Stimulated activated naive CD4-positive, alpha-beta T cell (primary cell): ENCODE measurements at places on chromosomes 4 and X.

DNA sequence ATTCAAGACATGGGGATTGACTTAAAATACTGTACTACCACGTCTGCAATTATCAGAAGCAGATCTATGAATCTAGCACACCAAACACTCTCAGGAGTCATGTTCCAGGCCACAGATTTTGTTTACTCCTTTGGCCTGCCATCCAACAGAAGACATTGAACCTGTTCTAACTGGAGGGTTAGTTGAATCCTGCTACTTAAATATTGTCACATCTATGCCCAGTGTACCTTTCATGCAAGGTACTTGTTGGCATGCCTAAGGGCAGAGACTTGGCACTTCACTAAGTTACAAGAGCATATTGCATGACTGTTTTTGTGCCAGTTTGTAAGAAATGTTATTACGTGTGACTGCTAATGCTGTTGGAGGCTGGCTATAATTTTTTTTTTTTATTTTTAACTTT is 126.9 kb upstream of the BCOR start:
- no peak for DNase-seq

GRCh38 chrX:13047759-13048158 is 3.3 kb upstream of the FAM9C start:
- no peak for DNase-seq

GRCh38 chrX:113330416-113330815 is 489.8 kb upstream of the AMOT start:
- DNase-seq: no peak

- no peak for DNase-seq
These were observed 209.0 kb downstream of the IDS start for GRCh38 chrX:149296092-149296491.

DNA sequence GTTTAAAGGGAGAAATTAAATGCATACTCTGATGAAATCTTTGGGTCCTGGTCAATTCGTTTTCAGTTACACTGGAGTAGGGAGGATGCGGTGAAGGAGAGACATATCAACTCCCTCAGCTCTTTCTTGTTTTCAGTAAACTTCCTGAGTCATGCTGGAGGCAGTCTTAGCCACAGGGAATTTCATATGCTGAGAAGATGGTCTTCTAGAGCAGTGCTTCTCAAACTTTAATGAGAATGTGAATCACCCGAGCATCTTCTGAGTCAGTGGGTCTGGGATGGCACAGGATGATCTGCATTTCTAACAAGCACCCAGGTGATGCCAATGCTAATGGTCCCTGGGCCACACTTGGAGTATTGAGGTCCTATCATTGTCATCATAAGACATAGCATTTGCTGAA is 214.5 kb downstream of the KIT start:
- no peak for DNase-seq

GRCh38 chrX:66035667-66036066 is 4.2 kb downstream of the VSIG4 start:
- peak; percentile 17 for DNase-seq

- no peak for DNase-seq
These were observed 11.2 kb downstream of the CD40LG start for GRCh38 chrX:136659174-136659573.

DNA sequence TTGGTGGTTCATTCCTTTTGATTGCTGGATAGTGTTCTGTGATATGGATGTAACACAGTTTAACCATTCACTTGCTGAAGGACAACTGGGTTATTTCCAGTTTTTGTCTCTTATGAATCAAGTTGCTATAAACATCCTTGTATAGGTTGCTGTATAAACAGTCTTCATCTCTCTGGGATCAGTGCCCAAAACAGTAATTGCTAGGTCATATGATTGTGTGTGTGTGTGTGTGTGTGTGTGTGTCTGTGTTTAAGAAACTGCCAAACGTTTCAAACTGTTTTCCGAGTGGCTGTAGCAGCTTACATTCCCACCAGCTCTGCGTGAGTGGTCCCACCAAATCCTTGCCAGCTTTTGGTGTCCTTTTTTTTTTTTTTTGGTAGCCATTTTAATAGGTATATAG is 60.4 kb downstream of the F11 start:
- no peak for DNase-seq

DNA sequence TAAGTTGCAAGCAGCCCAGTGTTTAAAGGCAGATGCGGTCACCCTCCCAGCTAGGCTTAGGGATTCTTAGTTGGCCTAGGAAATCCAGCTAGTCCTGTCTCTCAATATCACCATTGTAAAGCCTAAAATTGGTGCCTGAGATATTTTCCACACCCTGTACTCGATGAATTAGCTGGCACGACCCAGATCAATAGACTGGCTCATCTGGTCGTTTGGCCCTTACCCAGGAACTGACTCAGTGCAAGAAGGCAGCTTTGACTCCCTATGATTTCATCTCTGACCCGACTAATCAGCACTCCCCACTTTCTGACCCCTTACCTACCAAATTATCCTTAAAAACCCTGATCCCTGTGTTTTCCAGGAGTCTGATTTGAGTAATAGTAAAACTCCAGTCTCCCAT is 384.9 kb upstream of the SLC7A11 start:
- DNase-seq: no peak

GRCh38 chr4:188603646-188604045 is 464.4 kb downstream of the TRIML1 start:
- no peak for DNase-seq

DNA sequence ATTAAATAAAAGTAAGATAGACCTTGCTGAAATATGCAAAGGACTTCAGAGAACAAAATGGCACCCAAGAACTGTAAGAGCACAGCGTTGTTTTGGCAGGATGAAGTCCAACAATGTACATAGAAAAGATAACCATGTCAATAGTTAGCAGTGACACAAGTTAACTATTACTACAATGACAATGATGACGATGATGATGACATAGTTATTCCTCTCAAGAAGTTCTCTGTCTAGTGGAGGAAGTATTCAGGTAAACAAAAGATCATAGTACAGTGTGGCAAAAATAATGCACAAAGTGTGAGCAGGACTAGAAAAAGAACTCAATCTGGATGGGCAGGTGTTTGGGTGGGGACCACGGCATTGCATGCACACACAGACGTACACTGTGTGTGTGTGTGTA is 75.3 kb upstream of the STIM2 start:
- DNase-seq: no peak

GRCh38 chrX:39204945-39205344 is 403.7 kb downstream of the MID1IP1 start:
- DNase-seq: no peak

DNA sequence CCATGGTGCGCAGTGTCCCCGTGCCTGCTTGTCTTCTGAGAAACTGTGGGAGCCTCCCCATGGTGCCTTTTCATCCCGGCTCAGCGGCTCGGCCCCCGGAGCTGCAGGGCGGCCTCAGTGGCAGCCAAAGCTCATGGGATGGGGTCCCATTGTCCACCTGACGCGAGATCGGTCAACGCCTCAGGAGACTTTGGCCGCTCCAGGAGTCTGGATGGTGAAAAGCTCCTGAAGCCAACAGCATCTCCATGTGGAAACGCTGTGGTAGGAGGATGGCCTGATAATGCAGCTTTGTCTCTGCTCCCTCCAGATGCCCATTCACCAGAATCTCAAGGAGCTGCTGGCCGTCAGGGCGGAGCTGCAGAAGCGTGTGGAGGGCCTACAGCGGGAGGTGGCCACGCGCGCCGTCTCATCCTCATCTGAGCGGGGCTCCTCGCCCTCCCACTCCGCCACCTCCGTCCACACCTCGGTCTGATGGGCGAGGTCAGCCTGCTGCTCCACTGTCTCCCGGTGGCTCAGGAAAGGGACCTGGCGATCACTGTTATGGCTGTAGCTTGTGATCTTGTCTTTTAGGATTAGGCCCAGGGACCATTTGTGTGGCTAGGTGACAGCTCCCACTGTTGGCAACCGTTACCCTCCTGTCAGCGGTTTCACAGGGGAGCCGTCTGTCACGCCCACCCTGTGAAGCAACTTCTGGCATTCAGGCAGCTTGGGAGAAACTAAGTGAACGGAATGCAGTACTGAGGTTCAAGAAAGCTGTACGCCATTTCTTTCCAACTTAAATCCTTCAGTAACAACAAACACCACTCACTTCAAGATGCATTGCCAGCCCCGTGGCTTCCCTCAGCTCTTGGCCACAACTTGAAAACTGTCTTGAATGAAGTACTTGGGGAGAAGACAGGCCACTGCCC is 69.3 kb downstream of the MTMR1 start:
- no peak for DNase-seq

- DNase-seq: peak; percentile 0
These were observed 24.8 kb upstream of the CYBB start for GRCh38 chrX:37755025-37755424.

DNA sequence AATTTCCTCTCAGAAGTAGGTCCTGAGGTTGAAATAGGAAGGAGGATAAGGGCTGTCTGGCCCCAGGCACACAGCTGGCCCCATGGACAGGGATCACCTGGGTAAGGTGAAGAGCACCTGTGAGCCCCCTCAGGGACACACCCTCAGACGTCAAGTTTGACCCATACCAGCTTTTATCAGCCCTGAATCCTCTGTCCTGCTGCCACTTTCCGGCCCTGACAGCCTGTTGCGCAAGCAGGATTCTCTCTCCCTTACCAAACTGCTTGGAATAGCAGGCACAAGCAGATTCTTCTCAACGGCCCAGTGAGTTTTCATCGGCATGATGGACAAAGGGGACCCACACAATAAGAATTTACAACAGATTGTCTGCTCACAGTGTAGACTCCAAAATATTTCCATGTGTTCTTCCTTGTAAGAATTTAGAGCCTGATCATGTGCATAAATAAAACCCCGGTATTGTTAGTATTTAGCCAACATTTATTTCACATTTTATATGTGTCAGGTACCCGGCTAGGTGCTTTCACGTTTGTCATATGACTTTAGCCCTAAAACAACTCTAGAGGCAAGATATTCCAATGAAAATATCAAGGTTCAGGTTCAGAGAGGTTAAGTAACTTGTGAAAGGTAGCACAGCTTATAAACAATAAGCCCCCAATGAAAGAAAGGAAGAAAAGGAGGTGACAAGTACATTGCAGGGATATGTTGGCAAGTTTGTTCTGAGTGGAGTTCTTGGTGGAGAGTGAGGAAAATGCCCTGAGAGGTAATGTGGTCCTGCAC is 107.2 kb upstream of the KIT start:
- DNase-seq: no peak

DNA sequence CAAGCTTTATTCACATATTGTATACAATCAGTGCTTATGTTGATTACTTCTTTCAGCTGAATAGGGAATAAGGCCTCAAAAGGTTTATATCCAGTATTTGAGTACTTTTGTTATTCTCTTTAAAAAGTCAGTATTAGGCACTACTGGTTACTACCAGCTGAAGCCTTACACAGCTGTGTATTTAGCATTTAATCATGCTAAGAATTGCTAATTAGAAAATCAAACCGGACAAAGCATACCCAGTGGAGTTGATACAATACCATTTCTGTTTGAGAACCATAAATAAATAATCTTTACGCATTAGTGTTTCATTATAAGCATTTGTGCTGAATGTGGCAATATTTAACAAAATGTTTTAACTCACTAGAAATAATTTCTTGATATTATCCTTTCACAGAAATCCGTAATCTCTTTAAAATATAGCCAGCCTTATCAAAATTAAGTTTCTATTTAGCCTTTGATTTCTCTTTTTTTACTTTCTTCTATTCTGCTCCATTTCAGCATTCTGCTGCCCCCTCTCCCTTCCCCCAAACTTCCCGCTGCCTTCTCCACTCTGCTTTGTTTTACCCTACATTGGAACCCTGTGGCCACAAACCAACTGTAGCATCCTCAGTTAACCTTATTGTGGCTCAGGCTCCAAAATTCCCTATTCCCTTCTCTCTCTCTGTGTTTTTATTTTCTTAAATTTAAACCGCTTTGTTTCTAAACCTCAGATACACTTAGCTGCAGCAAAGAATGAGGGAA is 37.8 kb downstream of the UGT8 start:
- DNase-seq: no peak

DNA sequence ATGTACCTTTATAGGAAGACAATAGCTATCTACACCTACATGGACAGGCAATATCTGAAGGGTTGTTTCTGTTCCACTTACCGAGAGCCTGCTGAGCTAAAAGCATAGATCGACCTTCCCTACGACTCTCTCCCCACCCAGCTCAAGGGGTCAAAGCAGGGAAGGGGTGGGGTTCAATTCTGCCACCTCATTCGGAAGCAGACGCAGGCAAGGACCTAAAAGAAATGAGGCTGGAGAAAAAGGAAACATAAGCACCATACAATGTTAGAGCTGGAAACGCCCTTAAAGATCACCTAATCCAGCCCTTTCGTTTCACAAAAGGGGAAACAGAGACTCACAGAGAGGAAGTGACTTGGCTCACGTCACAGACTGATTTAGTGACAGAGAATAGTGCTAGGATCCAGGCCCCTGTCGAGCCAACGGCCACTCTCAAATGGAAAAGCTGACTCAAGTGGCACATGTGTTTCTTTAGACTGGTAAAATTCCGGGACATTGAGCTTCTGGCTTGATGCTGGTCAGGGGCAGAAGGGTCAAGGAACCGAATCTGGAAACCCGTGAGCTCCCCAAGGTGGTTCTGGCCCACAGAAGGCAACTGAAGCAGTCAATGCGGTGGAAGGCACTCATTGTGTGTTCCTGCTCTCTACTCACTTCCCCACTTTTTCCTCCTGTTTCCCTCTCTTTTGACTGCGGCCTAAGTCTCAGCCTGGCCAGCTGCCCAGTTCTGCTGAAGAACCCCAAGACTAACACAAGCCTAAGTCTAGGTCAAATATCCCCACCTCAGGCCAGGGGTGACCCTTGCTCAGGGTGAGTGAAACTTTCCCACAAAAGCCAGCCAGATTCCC is 7.5 kb downstream of the SEPTIN6 start:
- peak; percentile 47 for DNase-seq

DNA sequence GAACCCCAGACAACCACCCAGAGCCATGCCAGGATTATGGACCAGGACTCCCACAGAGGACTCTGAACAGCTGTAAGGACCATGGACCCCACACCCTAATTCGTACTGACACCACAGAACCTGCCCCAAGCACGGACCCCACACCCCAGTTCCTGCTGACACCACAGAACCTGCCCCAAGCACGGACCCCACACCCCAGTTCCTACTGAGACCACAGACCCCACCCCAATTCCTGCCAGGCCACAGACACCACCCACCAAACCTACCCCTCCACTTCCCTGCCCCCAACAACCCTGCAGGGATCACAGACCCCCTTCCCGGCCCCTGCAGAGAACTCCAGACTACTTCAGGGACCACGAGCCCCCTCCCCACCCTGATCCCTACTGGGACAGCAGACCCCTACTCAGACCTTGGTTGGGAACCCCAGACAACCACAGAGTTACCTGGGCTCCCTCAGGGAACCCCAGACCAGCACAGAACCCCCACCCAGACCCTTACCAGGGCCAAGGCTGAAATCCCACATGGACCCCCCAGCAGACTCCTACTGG is 1.4 kb upstream of the DHRSX start:
- no peak for DNase-seq

GRCh38 chrX:38232079-38232686 is 11.5 kb upstream of the SRPX start:
- no peak for DNase-seq
